Vagina (tissue), 2 donors: ENCODE measurements at places on chromosomes 13 and 19.

DNA sequence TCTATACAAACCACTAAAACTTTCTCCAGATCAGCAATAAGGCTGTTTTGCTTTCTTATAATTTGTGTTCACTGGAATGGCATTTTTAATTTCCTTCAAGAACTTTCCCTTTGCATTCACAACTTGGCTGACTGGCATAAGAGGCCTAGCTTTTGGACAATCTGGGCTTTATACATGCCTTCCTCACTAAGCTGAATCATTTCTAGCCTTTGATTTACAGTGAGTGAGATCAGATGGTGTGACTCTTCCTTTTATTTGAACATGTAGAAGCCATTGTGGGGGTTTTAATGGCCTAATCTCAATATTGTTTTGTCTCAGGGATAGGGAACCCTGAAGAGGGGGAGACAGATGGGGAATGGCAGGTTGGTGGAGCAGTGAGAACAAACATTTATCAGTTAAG, 82.7 kb downstream of the FOXO1 start:
- no peak for DNase-seq

DNA sequence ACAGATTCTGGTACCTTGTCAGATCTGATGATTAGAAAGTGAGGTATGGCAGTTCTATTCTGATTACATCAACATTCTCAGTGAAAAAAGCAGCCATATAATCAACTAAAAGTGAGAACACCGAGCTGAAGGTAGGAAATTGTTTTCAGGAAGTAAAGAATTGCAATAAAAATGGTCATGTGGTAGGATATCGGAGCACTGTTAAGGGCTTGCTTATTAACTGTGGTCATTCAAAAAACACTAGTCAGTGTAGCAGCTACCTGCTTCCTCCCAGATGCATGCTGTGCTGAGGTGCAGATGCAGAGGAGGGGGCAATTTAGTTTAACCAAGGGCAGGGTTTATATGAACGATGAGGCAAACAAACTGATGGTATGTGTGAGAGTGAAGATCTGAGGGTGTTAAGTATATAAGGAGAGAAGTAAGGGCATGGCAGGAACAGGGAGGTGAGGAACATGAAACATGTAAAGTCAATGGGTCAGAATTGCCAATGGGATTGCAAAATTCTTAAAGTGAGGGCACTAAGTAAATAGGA, 111.9 kb downstream of the DIAPH3 start:
- DNase-seq = no peak

DNA sequence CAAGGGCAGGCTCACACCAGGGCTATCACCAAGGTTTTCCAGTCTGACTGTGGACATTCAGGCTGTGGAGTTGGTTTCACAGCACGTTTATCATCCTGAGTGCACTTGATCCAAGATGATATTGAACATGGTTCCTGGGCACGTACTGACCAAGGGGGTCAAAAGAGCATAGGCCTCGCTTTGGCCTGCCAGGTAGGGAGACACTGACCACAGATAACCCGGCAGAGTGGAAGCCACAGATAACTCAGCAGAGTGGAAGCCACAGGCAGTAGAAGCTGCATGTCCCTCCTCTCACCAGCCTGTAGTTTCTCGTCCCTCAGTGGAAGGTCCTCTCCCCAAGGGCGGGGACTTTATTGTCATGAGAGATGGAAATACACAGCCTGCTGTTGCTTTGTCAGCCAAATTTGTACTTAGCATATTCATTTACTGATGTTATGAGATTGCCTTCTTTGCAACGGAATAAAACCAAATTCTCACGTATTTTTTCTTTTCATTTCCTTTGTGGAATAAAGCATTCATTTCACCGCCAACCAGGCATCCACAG, 8.8 kb upstream of the KRTDAP start:
- DNase-seq = no peak

GRCh38 chr19:37221136-37221535, 3.1 kb downstream of the ZNF383 start:
- DNase-seq = no peak

DNA sequence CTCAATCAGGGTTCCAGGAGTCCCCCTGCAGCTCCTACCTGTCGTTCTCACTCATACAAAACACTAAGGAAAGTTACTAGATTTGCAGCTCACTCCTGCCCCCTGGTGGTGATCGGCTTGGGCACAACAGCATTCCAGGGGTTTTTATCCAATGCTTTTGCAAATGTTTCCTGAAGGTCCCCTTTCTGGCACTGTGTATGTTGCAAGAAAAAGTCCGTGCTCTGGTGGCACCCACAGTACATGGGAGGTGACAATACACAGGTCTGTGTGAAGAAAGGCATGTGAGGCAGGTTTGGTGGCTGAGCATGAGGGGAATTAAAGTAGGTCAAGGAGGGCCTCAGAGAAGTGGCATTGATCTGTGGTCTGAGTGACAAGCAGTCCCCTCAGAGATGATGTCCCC, 8.6 kb upstream of the TYK2 start:
- DNase-seq = no peak

DNA sequence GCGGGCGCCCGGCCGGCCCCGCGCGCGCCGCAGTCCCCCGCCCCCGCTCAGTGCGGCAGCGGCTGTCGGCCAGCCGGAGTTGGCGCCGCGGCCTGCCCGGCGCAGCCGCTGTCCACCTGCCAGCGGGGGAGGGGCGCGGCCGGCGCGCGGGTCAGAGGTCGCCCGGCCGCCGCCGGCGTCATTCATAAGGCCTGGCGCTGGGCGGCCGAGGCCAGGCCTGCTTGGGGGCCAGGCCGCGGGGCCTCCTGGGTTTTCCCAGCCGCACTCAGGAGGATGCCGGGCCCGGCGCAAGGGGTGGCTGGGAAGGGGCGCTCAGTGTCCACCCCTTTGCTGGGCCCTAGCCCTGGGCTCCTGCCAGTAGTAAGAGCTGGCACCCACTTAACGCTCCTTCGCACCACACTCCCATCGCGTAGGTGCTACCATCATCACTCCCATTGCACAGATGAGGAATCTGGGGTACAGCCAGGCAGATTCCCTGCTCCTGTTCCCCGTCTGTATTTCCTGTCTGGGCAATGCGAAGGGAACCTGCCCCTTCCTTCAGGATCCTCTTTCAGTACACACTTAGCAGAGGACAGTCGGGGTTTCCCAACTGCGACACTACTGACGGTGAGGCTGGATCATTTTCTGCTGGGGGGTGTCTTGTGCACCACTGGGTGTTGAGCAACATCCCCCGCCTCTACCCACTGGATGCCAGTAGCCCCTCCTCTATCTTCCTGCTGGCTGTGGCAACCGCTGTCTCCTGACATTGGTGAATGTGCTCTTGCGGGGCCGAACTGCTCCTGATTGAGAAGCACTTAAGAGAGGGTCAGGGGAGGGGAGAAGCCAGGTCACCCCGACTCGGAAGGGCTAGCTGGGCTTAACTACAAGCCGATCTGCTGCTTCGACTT, 846 bp upstream of the PRKACA start:
- peak; percentile 98 for DNase-seq

DNA sequence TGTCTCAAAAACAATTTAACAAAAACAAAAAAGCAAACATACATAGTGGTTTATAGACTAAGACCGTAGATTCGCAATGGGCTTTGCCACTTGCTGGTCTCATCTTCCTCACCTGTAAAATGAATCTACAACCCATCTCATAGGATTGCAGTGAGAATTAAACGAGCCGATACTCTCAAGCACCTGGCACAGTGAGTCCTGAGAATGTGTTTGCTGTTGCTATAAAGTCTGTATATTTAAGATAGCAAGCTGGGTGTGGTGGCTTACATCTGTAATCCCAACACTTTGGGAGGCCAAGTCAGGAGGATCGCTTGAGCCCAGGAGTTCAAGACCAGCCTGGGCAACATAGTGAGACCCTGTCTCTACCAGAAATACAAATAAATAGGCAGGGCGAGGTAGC, 22.5 kb downstream of the EXOC3L2 start:
- no peak for DNase-seq

DNA sequence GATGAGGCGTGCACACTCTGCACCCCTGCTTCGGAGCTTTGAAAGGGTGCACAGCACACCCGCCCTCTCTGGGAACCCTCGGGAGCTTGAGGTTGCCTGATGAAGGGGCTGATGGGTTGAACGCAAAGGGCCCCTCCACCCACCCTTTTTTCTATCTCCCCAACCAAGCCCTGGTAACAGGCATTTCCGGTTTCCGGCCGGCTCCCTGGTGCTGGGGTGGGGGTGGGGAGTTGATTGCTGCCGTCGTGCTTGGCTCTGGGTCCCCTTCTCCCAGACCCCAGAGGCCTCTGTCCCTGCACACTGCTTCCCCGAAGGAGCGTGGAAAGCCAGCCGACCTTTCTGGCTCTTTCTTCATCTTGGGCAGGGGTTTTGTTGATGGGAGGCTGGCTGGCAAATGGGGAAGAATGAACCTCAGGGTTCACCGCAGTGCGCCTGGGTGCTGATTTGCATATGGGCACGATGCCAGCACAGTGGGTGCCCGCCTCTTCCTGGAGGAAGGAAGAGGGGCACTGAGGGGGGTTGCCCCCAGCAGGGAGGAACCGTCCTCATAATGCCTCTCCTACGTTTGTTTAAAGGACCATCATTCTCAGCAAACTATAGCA, 29.1 kb downstream of the VAV1 start:
- no peak for DNase-seq

DNA sequence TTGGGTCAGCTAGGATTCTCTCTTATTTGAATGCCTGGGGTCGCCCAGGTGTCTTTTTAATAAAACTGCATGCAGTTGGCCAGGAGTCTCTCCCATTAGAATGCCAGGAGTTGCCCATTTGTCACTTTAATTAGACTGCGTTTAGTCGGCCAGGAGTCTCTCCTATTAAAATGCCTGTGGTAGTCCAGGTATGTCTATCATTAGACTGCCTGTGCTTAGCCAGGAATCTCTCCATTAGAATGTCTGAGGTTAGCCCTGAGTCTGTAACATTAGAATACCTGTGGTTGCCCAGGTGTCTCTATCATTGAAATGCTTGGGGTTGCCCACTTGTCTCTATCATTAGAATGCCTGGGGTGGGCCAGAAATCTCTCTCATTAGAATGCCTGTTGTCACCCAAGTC, 1470.9 kb downstream of the UQCRFS1 start:
- DNase-seq = no peak

DNA sequence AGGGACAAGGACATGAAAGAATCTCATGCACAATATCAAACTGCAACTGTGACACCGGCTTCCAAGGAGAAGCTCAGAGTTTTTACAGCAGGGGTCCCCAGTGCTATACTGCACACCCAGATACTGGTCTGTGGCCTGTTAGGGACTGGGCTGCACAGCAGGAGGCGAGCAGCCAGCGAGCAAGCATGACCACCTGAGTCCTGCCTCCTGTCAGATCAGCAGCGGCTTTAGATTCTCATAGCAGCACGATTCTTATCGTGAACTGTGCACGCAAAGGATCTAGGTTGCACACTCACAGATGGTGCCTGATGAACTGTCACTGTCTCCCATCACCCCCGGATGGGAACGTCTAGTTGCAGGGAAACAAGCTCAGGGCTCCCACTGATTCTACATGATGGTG, 13.1 kb upstream of the CD22 start:
- no peak for DNase-seq

DNA sequence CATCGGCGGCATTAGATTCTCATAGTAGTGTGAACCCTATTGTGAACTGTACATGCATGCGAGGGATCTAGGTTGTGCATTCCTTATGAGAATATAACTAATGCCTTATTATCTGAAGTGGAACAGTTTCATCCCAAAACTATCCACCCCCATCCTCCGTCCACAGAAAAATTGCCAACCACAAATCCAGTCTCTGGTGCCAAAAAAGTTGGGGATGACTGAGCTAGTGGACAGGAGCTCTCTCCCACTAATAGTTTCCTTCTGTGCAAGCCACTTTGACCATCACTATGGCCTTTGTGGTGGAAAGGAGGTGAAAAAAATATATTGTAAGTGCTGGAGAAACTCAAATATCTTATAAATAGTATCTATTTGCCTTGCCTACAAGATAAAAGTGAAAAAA, 857.8 kb downstream of the DIAPH3 start:
- no peak for DNase-seq

DNA sequence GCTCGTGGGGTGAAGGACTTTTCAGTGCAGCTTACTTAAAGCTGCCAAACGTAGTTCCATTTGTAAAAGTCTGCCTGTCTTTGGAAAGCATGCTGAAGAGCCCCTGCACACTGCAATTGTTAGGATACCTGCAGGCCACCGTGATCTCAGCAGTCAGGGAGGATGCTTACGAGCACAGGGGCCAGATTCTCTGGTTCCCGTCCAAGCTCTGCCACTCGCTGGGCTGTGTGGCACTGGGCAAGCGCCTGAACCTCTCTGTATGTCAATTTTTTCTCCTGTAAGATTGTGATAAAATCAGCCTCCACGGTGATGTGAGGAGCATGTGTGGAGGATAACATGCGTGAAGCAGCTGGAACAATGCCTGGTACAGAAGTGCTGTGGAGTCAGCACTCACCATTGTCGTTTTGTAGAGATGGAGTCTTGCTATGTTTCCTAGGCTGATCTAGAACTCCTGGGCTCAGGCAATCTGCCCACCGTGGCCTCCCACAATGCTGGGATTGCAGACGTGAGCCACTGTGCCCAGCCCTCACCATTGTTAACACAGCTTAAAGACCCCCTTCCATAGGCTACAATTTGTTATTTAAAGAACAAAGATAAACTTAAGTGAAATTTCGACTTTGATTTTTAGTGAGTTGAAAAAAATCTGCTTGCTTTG, 3.5 kb downstream of the ADPRHL1 start:
- DNase-seq = no peak

- no peak for DNase-seq
Observed at GRCh38 chr13:90696254-90696653, 651.2 kb upstream of the MIR17HG start.

GRCh38 chr19:32200312-32201038, 144.9 kb upstream of the ZNF507 start:
- peak; percentile 71 for DNase-seq

DNA sequence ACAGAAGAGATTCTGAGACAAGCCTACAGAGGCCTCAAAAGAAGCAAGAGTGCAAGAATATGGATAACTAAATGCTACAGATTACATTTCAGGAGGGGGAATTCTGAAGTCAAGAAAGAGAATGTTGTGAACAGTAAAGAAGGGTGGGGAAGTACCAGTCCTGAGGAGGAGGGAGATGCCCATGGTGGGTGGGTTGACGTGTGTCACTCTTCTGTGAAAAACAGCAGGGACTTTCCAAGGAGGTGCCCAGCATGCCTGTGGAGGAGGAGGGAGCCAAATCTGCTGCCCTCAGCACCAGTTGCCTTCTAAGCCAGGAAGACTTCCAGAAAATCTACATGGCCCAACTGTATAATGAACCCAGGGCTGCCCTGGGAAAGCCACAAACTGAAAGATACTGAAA, 87.7 kb downstream of the SGCG start:
- DNase-seq = no peak

DNA sequence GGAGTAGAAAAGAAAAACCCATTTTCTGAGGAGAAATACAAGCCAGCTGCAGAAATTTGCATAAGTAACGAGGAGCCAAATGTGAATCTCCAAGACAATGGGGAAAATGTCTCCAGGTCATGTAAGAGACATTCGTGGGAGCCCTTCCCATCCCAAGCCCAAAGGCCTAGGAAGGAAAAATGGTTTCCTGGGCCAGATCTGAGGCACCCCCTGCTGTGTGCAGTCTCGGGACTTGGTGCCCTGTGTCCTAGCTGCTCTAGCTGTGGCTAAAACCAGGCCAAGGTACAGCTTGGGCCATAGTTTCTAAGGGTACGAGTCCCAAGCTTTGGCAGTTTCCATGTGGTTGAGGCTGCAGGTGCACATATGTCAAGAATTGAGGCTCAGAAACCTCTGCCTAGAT, 444.9 kb downstream of the PCDH20 start:
- DNase-seq = no peak
